ENCODE measurements at places on chromosomes 5 and 9. TPM values are rescaled to one million over a fixed set of nuclear protein-coding genes. Genes with fewer than 3 reads are reported as not detected.

Gene MEGF10
- not detected for total RNA-seq

Gene UNC13B
- total RNA-seq: 2.7 TPM

Gene ARHGEF28
- total RNA-seq: 0.02 TPM

Gene LRRC19
- total RNA-seq: not detected

Gene CLIC3
- total RNA-seq: not detected

Gene ADRB2
- total RNA-seq: 0.09 TPM

Gene POU5F2
- total RNA-seq: 0.40 TPM

Gene CACNA1B
- total RNA-seq: 0.07 TPM

Gene TMEM161B
- total RNA-seq: 24.0 TPM

Gene UBLCP1
- total RNA-seq: 26.0 TPM

Gene CD72
- 6.5 TPM for total RNA-seq

Gene OR1N1
- total RNA-seq: not detected

Gene POMT1
- total RNA-seq: 28.2 TPM

Gene SPATA31D4
- total RNA-seq: not detected

Gene OTULINL
- 10.9 TPM for total RNA-seq

Gene CYSRT1
- total RNA-seq: 0.23 TPM

Gene ARL14EPL
- not detected for total RNA-seq

Gene TPRN
- 5.6 TPM for total RNA-seq

Gene PCDHGA9
- 0.09 TPM for total RNA-seq

Gene TAF11L10
- total RNA-seq: not detected

Gene PTPRD
- total RNA-seq: not detected

Gene MAMDC4
- 16.6 TPM for total RNA-seq

Gene ROPN1L
- total RNA-seq: not detected

Gene INSL4
- not detected for total RNA-seq

Gene PTCH1
- total RNA-seq: 5.6 TPM

Gene SPATA31E1
- total RNA-seq: not detected

Gene DAB2
- total RNA-seq: 0.26 TPM

Gene HCN1
- total RNA-seq: not detected

Gene ADGRV1
- 0.12 TPM for total RNA-seq

Gene NR2F1-AS1
- total RNA-seq: not detected

Gene RPP25L
- 35.2 TPM for total RNA-seq

Gene ZFP2
- total RNA-seq: 0.85 TPM

Gene RELL2
- 24.3 TPM for total RNA-seq

Gene ZNF367
- 22.0 TPM for total RNA-seq

Gene FOXD1
- 0.48 TPM for total RNA-seq

Gene KYAT1
- total RNA-seq: 14.8 TPM

Gene PLPP7
- 0.30 TPM for total RNA-seq

Gene SOWAHA
- 0.05 TPM for total RNA-seq

Gene SLCO4C1
- total RNA-seq: 0.37 TPM

Gene NEURL1B
- total RNA-seq: 0.19 TPM

Gene CDH9
- total RNA-seq: not detected

Gene CDKN2B-AS1
- 0.23 TPM for total RNA-seq

Gene FOXI1
- not detected for total RNA-seq

Gene GRM6
- not detected for total RNA-seq

Gene CATSPER3
- total RNA-seq: 0.69 TPM

Gene SLC36A2
- total RNA-seq: not detected

Gene GAS1
- total RNA-seq: 0.21 TPM

Gene PRDM9
- not detected for total RNA-seq

Gene MARCOL
- total RNA-seq: not detected

Gene MCTP1
- 0.32 TPM for total RNA-seq

Gene IFNA21
- total RNA-seq: not detected

Gene PDLIM4
- 0.23 TPM for total RNA-seq

Gene SPACA9
- 2.7 TPM for total RNA-seq

Data from activated CD4-positive, alpha-beta T cell treated with anti-CD3 and anti-CD28 coated beads for 36 hours (primary cell).